GM23248 (cell line): ENCODE measurements at places on chromosomes 2 and 18.

GRCh38 chr2:15570104-15570503 is 9.0 kb upstream of the NBAS start:
- H3K4me3 ChIP-seq: no peak overlapping the region
- no peak overlapping the region for H3K27ac ChIP-seq
- DNase-seq: no peak
- H3K27me3 ChIP-seq: no peaks in the 10 kb centered on the region
- H3K36me3 ChIP-seq: no peaks in the 10 kb centered on the region

DNA sequence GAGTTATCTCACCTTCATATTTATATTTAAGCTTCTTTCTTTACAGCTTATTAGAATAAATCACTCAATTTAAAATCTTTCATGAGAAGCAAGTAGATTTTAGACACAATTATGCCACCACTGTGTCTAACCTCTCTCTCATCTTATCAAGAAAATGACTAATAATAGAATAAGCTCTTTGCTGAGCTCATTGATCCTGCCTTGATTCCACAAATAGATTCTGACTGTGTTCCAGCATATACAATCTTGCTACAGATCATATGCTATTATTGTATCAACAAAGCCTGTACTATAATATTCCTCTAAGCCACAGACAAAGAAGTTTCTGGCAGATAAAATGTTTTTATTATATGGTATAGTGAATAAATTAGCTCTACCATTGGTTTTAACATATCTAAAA is 168.7 kb upstream of the GULP1 start:
- no peak overlapping the region for H3K27ac ChIP-seq
- no peak for DNase-seq
- H3K27me3 ChIP-seq: no peaks in the 10 kb centered on the region
- H3K4me3 ChIP-seq: no peak overlapping the region

DNA sequence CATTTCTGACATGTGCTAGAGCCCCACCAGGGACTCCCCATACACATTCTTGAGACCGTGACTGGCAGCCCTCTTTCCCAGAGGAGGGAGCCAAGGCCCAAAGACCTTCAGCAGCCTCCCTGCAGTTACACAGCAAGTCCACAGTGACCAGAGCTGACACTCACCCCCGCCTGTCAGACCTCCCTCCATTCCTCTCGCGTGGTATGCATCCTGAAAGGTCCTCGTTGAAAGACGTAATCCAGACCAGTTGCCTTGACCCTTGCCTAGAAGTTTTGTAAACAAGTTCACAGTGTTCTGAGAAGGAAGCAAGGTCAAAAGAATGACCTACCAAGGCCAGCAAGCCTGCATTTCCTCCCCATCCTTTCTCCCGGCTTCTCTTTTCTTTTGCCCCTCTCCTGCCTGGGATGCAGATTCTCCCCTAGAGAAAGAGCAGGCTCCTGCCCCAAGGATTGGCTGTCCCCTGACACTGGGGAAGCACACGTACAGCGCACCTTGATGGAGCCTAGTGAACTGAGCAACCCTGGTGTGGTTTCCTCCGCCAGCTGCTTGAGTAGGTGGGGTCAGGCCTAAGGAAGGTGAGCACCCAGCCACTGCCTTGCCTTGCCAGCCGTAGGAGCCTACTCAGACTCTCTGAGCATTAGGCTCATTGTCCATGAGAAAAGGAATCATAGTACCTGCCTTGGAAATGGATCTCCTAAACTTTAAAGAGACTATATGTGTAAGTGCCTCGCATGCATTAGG is 18.3 kb downstream of the TRIB2 start:
- H3K27me3 ChIP-seq: no peaks in the 10 kb centered on the region
- peaks cover 31% of the 10 kb centered on the region; the same call in 1 of the 2 replicates for H3K36me3 ChIP-seq
- no peak overlapping the region for H3K4me3 ChIP-seq
- H3K4me1 ChIP-seq: no peaks in the 10 kb centered on the region
- no peak for DNase-seq
- no peak overlapping the region for H3K27ac ChIP-seq

- no peaks in the 10 kb centered on the region for H3K36me3 ChIP-seq
- 0 out of 2 replicates have a peak overlapping the region, but pooled peaks have one; percentile 2 for H3K4me3 ChIP-seq
- H3K27me3 ChIP-seq: no peaks in the 10 kb centered on the region
- peaks cover 41% of the 10 kb centered on the region for H3K4me1 ChIP-seq
- peak overlapping the region; percentile 78 for H3K27ac ChIP-seq
Measured at GRCh38 chr2:226652369-226652768, 147.3 kb downstream of the IRS1 start.

DNA sequence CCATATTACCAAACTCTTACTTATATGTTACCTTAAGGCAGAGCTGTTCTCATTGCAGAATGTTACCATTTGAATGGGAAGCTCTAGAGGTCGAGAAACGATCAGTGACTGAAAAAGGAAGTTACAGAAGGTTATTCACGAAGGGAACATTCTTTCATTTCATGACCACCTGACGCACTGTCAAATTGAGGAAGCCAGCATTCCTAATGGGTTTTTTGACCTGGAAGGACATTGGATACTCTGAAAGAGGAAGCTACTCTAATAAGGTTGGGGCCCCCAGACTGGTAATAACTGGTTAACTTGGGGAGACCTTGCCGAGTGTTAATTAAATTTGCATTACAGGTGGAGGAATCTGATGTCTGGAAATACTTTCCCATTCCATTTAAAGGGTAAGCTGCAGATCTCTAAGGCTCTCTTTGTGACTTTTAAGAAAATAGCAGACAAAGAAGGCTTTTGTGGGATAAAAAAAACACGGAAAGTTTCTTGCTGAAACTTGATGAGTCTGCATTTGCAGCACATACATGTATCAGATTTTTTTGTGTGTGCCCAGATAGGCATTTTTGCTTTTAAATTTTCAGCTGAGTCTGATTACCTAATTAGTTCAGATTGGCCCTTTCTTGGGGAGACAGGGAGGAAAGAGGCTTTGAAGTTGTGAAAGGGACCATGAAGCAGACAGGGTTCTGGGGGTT is 137.1 kb downstream of the LTBP1 start:
- no peak overlapping the region for H3K27ac ChIP-seq
- H3K36me3 ChIP-seq: no peaks in the 10 kb centered on the region
- H3K27me3 ChIP-seq: no peaks in the 10 kb centered on the region
- no peak for DNase-seq
- no peak overlapping the region for H3K4me3 ChIP-seq

DNA sequence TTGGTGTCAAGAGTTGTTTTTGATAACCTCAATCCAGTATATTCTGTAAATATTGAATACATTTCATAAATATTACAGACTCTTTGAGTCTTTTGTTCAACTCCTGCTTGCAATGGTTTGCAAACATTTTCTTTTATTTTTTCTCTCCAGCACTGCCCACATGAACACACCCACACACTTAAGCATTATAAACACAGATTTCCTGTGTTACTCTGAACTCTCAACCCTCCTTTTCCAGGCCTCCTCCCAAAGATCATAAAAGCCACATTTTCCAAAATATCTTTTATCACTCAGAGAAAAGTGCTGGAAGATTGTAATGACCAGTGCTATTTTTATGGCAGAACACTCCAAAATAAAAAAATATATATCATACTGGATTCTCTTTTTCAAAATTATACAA is 20.5 kb downstream of the ARHGAP25 start:
- H3K27me3 ChIP-seq: peaks cover 14% of the 10 kb centered on the region; the same call in 1 of the 2 replicates
- no peak overlapping the region for H3K27ac ChIP-seq
- DNase-seq: peak; percentile 4
- H3K4me1 ChIP-seq: peaks cover 8% of the 10 kb centered on the region; the same call in 1 of the 2 replicates

GRCh38 chr2:12897181-12897580 is 180.4 kb downstream of the TRIB2 start:
- no peaks in the 10 kb centered on the region for H3K4me1 ChIP-seq
- H3K27me3 ChIP-seq: no peaks in the 10 kb centered on the region
- H3K36me3 ChIP-seq: no peaks in the 10 kb centered on the region
- no peak overlapping the region for H3K4me3 ChIP-seq
- DNase-seq: no peak

GRCh38 chr18:78801011-78801410 is 178.6 kb upstream of the SALL3 start:
- H3K4me3 ChIP-seq: no peak overlapping the region
- DNase-seq: no peak
- no peak overlapping the region for H3K27ac ChIP-seq
- H3K36me3 ChIP-seq: no peaks in the 10 kb centered on the region
